ENCODE measurements at places on chromosomes 16 and 17.

DNA sequence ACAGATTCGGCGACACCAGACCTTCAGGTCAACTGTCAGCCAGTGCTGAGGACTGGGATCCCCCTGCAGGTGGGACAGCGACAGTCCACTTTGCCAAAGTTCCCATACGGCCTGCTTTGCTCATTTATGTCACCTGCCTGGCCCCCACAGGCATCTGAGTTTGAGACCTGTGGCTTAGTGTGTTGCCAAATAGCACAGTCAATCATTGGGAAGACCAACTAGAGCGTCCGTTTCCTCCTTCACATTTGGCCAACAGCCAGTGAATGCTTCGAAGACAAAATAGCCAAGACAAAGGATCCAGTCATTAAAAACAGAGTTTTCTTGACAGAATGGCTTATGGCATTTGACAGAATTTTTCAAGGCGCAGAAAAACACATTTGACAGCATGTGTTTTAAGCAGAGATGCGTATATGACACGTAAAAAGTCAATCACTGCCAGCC is 113.8 kb downstream of the ABCC12 start:
- DNase-seq = no peak

DNA sequence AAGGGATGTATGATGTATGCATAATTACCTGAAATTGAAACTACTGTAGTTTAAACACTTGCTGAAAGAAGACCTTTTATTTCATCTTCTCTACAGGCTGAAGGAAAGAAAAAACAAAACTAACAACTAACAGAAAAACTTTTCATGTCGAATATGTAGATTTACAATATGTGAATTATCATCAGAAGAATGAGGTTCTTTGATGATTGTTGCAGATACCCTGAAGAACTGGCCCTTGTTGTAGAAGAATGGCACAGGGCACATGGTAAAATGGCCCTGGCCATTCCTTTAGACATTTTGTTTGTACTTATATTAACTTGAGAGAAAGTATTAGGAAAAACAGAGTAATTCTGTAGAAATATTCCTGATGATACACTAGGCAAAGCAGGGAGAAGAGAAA is 443.8 kb downstream of the MAF start:
- DNase-seq = no peak

DNA sequence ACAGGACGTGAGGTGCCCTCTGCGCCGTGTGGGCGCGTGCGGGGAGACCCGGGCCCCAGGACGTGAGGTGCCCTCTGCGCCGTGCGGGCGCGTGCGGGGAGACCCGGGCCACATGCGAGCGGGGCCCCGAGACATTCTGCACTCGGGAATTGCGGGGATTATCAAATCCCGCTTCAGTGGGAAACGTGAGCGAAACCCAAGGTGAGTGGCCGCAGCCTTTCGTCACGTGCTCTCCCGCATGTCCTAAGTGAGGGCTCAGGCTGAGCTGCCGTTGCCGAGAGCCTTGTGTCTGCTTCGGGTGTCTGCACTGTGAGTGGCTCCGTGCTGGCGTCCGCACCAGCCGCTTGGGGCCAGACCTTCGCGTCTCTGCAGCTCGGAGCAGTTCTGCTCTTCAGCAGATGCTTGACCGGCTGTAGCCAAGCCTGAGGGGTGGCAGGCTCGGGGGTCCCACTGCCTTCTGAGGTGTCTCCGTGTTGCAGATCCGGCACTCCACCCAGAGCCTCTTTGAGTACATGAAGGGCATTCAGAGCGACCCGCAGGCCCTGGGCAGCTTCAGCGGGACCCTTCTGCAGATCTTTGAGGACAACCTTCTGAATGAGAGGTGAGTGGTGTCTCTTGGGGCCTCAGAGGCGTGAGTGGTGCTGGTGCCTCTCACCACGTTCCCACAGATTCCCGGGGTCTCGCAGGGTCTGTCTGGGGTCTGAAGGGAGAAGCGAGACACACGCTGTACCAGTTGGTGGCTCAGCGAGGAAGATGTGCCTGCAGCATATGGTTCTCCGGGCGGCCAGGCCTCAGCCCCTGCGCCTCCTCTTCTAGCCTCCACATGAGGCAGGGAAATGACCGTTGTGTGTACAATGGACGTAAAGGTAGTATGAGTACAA is 90.5 kb upstream of the ZNF750 start:
- no peak for DNase-seq

- DNase-seq = no peak
These were observed 19.3 kb downstream of the DBNDD1 start for GRCh38 chr16:89999831-90000574.
